ENCODE measurements at places on chromosomes 6 and 20.

GRCh38 chr6:91860541-91861335 is 1273.9 kb upstream of the MAP3K7 start:
- DNase-seq, result no peak

DNA sequence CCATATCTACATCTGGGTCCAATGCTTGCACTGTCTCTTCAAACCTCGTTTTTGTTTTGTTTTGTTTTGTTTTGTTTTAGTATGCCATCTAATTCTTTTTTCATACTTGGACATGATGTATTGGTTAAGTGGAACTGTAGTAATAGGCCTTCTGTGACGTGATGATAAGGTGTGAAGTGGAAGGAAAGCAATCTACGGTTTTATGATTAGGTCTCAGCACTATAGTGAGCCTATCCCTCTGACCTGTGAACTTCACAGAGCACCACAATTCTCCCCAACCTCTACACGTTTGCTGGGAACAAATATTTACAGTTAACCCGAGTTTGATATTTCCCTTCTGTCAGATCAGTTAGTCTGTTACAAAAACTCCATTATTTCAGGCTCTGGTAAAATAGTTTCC is 19.1 kb upstream of the SLC24A3 start:
- DNase-seq, result no peak

DNA sequence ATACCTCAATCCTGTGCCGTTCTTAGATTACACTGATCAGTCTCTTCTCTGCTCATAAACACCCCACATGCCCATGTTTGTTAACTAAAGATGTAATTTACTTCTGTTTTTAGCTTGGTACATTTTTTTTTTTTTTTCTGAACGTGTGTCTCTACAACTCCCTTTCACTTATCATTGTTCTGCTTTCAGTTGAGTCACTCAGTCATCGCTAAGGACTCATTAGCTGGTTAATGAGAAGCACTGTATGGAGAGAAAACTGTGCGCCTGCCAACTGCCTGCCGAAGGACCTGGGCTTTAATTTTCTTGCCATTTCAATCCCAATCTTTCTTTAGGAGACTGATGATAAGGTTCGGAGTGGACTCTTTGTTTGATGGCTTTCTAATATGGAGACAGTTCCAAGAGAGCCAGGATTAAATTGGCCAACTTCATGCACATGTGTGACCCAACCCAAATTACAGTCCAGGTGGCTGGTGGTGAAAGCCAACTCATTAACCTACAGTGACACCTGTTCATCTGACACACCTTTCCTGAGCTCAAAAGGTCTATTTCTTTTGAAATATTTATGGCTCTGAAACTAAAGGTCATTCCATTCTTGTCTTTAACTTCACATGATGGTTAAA is 334.1 kb downstream of the BCKDHB start:
- peak; percentile 65 for DNase-seq

DNA sequence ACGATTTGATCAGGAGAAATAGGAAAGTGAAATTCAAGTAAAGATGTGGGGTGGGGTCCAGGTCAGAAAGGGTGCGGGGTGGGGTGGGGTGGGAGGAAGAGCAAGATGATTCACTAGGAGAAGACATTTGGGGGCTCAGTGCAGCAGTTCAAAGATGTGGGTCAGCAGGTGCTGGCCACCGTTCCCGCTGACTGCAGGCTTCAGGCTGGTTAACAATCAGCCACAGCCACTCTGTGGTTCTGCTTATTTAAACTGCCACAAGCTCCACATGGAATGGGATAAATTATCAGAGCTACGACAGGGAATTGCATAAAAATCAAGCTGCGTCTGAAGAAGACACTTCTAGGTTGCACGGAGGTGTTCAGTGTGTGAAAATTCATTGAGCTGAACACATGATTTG is 49.4 kb downstream of the TRAM2 start:
- no peak for DNase-seq

DNA sequence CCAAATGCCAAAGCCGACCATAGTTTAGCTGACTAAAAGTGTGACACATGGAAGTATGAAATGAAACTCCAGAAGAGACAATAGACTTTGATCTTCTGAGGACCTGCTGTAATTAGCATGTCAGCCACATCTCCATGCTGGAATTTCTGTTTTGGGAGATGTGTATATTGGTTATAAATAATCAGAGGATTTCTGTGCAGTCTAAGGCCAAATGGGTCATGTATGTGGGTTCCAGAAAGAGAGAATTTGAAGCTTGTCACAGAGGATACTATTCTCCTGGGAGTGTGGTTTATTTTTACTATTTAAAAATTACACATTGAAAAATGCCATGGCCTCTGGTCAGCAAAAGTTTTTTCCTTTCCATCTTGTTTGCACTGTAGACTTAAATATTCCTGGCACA is 405.5 kb upstream of the PLCB4 start:
- no peak for DNase-seq

GRCh38 chr20:37973059-37973910 is 60.0 kb downstream of the TTI1 start:
- DNase-seq, result no peak

DNA sequence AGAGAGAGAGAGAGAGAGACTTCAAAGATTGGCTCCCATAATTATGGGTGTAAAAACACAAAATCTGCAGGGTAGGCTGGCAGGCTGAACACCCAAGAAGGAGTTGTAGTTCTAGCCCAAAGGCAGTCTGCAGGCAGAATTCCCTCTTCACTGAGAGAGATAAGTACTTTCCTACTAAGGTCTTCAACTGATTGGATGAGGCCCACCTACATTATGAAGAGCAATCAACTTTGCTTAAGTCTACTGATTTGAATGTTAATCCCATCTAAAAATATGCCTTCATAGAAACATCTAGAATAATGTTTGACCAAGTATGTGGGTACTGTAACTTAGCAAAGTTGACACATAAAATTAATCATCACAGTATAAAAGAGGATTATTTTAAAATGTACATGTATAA is 949.7 kb downstream of the HACE1 start:
- DNase-seq, result no peak

DNA sequence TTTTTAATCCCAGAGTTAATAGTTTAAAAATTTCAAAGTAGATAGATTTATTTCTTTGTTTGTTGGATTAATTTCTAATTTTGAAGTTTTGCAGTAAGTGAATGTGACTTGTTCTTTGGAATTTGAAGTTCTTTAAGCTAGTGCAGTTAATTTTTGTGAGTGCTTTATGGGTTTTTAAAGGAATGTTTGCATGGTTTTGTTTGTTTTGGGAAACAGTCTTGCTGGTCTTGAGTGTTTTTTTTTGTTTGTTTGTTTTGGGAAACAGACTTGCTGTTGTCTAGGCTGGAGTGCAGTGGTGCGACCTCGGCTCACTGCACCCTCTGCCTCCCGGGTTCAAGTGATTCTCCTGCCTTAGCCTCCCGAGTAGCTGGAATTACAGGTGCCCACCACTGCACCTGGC is 9.5 kb downstream of the PANK2 start:
- DNase-seq, result no peak

DNA sequence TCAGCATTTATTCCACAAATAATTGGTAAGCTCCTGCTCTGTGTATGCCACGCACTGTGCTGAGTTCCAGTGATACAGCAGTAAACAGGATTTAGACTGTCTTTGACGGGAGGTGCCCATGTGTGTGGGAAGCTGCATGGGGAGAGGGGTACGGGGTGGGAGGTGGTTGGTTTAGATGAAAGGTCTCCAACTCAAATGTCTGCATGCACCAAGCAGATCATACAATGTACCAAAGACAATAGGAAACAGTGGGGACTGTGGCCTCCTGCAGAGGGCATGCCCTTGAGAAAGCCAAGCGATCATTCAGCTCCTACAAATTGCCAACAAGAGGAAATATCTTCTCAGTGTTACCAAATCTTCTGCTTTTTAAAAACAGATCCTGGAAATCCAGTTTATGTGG is 36.1 kb downstream of the SLC22A2 start:
- DNase-seq, result no peak

- DNase-seq, result no peak
These were observed 663.9 kb downstream of the PRKN start for GRCh38 chr6:162063666-162064065.

- DNase-seq, result no peak
These were observed 69.4 kb downstream of the KCNQ5 start for GRCh38 chr6:72691249-72691648.

DNA sequence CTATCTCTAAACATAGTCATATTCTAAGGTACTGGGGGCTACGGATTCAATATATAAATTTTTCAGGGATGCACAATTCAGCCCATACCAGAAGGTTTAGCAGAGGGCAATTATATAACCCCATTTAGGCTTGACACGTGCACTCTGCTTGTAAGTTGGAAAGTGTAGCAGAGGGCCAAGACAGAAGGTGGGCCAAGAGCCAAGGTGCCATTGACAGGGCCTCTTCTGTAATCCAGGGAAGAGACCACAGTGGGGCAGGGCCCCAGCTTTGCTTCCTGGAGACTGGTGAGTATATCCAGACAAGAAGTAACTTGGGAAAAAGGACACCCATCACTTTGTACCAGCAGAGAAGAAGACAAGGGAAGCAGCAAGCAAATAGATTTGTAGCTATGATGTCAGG is 672.4 kb upstream of the MARCKS start:
- DNase-seq, result no peak
